ENCODE measurements at places on chromosomes 12 and 14. TPM values are rescaled to one million over a fixed set of nuclear protein-coding genes. Genes with fewer than 3 reads are reported as not detected.

SLC25A47 gene
- total RNA-seq = not detected

SLC38A4 gene
- total RNA-seq = 0.63 TPM

MTHFD1 gene
- total RNA-seq = 72.5 TPM

GALNT6 gene
- total RNA-seq = 42.5 TPM

TMEM117 gene
- 6.8 TPM for total RNA-seq

CCDC184 gene
- 0.05 TPM for total RNA-seq

TAS2R31 gene
- total RNA-seq = not detected

SCARB1 gene
- 91.2 TPM for total RNA-seq

NKX2-1 gene
- 9.1 TPM for total RNA-seq

ARHGEF40 gene
- total RNA-seq = 12.0 TPM

FIGNL2 gene
- total RNA-seq = not detected

CD27 gene
- not detected for total RNA-seq

EPYC gene
- total RNA-seq = not detected

DIO2 gene
- total RNA-seq = not detected

RNFT2 gene
- total RNA-seq = 0.14 TPM

GLT8D2 gene
- total RNA-seq = 1.6 TPM

SMARCD1 gene
- 41.6 TPM for total RNA-seq

ABHD4 gene
- 7.5 TPM for total RNA-seq

ZFYVE21 gene
- 85.5 TPM for total RNA-seq

HELB gene
- 1.1 TPM for total RNA-seq

ZNF410 gene
- total RNA-seq = 24.2 TPM

ART4 gene
- not detected for total RNA-seq

DAO gene
- not detected for total RNA-seq

All from airway epithelial cell (primary cell).